Stimulated activated CD8-positive, alpha-beta memory T cell treated with anti-CD3 and anti-CD28 coated beads, Interleukin-12 subunit alpha, Interleukin-12 subunit beta, amount 100 ng/mL, for 1 hour (primary cell): ENCODE measurements at places on chromosomes 5 and 9.

DNA sequence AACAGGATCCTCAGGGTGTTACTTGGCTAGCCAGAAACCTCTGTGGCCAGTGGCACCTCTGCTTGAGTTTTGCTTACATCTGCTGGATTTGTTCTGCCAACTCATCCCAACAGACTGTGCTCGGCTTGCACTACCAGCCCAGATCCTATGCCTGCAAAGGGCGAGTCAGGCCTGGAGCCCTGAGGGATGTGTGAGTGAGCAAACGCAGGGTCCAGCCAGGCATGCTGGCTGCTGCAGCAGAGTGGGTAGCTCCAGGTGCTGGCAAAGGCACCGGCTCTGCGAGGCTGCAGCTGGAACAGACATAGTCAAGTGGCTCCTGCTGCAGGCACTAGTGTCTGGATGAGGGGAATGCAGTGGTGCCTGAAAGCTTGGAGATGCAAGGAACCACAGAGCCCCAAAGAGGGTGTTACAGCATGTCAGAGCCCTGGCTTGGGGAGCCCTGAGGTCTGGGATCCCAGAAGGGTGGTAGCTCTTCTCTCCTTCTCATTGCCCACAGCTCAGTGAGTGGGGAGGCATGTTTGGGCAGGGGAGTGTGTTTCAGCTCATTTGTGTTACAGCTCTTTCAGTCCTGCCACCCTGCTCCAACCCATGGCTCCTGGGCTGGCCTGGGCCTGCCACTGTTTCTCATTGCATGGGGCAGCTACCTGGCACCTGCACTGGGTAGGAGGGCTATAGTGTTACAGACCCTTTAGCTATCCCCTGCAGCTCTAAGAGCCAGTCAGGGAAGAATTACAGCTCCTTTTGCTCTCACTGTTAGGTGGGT is 332.6 kb downstream of the TAF11L14 start:
- DNase-seq = no peak

- no peak for DNase-seq
Observed at GRCh38 chr5:42989190-42989589, 50.9 kb downstream of the ANXA2R start.

DNA sequence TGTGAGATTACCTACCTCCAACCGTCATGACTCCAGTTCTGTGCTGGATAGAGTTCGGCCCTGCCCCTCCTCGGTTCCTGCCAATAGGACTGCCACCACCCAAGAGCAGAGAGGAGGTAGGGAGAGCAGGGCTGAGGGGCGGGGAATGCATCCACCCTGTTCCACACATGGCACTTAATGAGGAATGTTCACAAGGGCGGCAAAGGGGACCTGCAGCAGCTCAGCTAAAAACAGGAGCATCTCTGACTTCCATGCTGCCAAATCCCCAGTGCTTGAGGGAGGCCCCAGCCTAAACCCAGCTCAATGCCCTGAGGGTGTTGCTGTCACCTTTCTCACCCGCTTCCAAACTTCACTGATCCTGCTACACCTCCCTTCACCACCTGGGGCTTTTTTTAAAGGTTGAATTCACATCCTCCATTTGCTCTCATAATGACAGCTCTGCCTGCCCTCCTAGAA is 7.8 kb upstream of the DELE1 start:
- DNase-seq = no peak

GRCh38 chr9:137511758-137512463 is 38.3 kb downstream of the PNPLA7 start:
- DNase-seq = no peak

DNA sequence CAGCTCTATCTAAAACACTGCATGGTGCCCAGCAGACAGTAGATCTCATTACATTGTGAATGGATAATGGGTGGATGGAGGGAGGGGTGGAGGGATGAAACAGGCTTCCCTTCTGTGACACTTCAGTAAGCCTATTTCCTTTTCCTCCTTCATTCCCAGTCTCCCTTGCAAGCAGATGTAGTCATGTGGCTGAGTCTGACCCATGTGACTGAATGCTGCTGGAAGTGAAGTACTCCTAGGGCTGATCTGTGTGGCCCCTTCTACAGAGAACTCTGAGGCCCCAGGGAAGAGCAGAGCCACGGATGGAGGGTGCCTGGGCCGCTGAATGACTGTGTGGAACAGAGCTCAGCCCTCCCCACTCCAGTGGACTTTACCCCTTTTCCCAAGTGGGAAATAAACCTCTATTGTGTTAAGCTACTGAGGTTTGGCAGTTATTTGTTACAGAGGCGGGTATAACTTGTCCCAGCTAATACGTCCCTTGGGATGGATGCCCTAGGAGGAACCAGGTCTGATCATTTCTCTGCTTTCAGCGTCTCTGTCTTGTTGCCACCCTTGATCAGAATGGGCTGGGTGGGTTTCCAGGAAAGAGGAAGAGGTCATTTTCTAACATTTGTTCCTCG is 176.1 kb upstream of the MVB12B start:
- no peak for DNase-seq

GRCh38 chr9:26321935-26322334 is 570.7 kb downstream of the CAAP1 start:
- DNase-seq = no peak

DNA sequence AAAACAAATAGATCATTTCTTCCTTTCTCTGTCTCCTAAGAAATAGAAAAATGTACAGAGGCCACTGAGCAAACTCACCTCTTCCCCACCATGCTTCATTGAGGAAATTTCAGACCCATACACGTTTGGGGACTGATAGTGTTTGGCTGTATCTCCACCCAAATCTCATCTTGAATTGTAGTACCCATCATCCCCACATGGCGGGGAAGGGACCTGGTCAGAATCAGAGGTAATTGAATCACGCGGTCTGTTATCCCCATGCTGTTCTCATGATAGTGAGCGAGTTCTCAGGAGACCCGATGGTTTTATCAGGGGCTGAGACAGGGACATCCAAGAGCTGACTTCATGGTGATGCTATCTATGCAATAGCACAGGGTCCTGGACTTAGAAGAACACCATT is 1655.8 kb downstream of the MAT2B start:
- DNase-seq = no peak

- no peak for DNase-seq
Observed at GRCh38 chr5:98769210-98769958, 4.1 kb upstream of the RGMB start.

DNA sequence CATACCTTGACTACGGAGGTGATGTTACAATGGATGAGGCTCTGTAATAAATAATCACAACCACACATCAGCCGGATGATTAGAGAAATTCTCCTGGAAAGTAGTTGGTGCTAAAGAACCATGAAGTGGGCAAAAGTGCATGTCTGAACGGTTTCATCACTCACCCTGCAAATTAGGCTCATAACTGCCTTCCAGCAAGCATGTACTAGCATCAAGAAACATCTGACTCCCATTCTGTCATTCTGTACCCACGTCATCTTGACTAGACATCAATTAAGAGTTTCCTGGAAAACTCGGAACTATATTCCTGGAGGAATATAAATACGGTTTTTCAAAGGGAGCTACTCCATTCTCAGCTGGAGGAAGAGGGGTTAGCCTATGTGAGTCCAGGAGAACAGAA is 52.2 kb downstream of the HSD17B3 start:
- no peak for DNase-seq

DNA sequence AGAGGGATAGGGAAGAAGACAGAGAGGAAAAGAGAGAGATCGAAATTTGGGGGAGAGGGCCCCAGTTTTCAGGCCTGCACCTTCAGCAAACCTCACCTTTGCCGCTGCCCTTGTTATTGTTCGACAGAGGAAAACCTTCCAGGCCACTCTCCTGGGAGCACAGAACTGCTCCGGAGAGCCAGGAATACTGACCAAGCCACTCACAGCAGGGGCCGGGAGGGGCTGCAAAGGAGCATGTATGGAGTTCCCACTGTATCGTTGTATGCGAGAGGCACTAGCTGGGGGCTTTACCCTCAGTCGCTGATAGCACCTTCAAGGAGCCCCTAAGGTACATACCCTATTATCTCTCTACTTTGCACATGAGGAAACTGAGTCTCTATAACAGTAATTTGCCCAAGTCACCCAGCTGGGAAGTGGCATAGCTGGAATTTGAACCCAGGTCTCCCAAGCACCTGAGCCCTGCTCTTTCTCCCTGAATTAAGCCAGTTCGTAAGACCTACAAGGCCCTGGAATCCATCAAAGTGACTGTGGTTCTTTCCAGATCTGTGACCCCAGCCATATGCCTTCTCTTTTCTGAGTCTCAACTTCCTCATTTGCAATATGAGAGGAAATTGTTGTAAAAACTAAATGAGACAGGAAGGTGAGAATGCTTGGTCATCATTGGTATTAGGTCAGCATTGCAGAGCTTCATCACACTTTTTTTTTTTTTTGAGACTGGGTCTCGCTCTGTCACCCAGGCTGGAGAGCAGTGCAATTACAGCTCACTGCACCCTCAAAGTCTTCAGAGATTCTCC is 21.0 kb upstream of the FOXE1 start:
- DNase-seq = no peak

DNA sequence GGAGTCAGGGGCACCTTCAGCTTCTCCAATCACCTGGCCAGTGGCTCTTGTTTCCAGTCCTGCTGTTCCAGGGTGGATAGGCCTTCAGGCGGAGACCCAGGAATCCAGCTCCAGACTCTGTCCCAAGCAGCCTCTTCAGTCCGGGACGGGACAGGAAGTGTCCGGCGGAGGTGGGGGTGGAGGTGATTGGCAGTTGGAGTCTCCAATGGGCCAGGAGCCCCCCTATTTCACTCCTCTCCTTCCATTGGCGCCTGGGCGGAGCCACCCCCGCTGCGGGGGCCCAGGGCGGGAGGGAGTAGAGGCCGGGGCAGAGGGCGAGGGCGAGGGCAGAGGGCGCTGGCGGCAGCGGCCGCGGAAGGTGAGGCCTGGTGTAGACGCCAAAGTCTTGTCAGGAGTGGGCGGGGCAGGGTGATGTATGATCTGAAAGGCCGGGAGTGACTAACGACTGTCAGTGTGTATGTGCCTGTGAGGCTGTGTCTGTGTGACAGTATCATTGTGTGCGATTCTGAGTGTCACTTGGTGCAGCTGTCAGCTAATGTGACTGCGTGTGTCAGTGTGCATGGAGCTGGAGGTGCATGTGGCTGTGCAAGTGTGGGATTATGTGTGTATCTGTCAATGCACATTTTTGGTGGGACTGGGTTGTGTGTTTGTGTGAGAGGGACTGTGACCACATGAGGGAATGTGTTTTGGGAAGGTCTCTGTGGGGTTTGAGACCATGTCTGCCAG is at the start of gene IL11RA:
Gene IL11RA, plus strand, starts transcription at position 310 of the 726 bp plus-strand sequence. CDS start 3,033 bp downstream, outside the sequence.
- no peak for DNase-seq

GRCh38 chr9:16012621-16013020 is 459.8 kb downstream of the CCDC171 start:
- no peak for DNase-seq

DNA sequence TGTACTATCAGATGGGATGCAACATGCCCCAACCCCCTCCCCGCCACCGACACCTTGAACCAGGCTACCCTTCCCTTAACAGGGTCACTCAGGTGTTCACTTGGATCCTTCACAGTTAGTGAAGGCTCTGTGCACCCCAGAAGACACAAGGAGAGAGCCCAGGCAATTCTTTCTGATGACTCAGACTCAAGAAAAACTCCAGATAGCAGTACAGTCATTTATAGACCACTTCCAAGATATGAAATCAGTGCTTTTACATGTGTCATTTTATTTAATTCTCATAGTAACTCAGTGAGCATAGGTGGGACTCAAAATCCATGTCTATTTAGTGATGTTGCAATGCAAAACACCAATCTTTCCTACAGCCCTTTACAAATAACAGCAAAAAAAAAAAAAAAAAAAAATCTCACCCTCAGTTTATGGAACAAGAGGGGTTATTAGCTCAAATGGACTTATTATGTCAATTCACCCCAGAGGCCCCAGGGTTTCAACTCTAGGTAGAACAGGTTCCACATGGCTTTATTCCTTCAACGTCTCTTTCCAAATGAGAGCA is 71.9 kb downstream of the FOXD1 start:
- DNase-seq = no peak
